ENCODE measurements at places on chromosomes 16 and 17. TPM values are rescaled to one million over a fixed set of nuclear protein-coding genes. Genes with fewer than 3 reads are reported as not detected.

DNA sequence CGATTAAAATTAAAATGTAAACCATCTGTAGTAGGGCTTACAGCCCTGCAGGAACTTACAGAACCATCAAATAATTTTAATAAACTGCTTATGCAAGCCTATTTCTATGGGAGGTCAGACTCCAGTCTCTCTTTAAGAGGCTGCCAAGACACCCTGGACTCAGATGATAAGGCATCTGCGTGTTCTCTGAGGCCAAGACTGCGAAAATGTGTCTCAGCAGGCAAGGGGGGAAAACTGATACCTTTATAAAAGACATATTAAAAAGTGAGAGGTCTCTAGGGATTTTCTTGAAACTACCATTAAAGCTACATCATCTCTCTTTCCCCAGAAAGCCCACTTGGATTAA is 32.2 kb downstream of the MPHOSPH6 start:
- H3K4me3 ChIP-seq = no peak overlapping the region
- H3K4me1 ChIP-seq = no peaks in the 10 kb centered on the region
- H3K27ac ChIP-seq = no peak overlapping the region
- peaks cover 10% of the 10 kb centered on the region for H3K36me3 ChIP-seq
- no peaks in the 10 kb centered on the region for H3K27me3 ChIP-seq

DNA sequence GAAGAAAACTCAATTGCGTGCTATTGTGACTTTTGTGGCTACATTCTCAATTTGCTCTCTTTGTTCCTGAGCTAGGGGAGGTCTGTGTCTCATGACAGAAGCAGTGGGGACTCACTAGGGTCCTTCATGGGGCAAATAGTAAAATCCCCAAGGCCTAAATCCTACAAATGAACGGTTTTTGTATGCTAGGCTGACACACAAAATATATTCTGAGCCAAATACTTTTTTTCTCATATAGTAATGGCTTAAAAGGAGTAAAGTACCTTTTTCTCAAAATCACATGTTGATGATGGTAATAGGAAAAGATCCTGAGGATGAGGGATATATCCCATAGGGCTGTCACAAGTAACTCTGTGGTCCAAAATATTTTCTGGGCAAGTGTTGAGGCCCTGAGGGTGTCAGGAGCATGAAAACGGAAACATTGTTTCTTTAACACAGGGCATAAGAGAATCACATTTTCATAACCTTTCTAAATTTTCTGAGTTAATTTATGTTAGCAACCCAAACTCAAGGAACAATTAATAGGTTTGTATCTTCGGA is 77.5 kb upstream of the CNTNAP4 start:
- no peaks in the 10 kb centered on the region for H3K36me3 ChIP-seq
- no peaks in the 10 kb centered on the region for H3K27me3 ChIP-seq
- H3K4me3 ChIP-seq = no peak overlapping the region
- DNase-seq = no peak
- no peak overlapping the region for H3K27ac ChIP-seq
- no peaks in the 10 kb centered on the region for H3K4me1 ChIP-seq

DNA sequence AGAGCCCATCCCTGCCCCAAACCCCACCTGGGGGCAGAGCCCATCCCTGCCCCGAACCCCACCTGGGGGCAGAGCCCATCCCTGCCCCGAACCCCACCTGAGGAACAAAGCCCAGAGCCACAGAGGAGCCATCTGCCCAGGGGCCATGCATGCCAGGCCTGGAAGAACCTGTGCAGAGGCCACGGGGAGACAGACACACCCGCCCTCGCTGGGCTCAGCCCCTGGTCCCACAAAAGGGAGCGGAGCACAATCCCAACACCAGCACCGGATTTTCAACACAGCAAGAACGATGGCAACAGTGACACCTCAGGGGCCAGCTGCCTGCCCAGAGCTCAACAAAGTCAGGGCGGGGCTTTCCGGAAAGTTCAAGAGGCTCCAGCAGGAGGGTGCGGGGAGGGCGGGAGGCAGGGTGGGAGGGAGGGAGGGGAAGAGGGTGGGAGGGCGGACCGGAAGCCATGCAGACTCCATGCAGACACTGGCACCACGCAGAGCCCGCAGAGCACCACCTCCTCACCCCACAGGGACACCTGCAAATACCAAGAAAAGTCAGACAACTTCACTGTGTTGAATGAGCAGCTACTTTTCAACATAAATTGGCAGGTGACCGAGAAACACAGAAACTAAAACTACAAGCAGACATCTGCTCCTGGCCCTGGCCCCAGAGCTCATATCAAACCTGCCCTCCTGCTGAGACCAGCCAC is 27.9 kb upstream of the C16orf95 start:
- H3K4me1 ChIP-seq = peaks cover 7% of the 10 kb centered on the region
- H3K36me3 ChIP-seq = peaks cover 66% of the 10 kb centered on the region
- DNase-seq = no peak
- H3K27me3 ChIP-seq = no peaks in the 10 kb centered on the region

GRCh38 chr17:28946239-28946638 is 5.1 kb downstream of the PHF12 start:
- H3K27me3 ChIP-seq = no peaks in the 10 kb centered on the region
- no peak overlapping the region for H3K4me3 ChIP-seq
- peak overlapping the region; percentile 24 for H3K27ac ChIP-seq
- no peak for DNase-seq

DNA sequence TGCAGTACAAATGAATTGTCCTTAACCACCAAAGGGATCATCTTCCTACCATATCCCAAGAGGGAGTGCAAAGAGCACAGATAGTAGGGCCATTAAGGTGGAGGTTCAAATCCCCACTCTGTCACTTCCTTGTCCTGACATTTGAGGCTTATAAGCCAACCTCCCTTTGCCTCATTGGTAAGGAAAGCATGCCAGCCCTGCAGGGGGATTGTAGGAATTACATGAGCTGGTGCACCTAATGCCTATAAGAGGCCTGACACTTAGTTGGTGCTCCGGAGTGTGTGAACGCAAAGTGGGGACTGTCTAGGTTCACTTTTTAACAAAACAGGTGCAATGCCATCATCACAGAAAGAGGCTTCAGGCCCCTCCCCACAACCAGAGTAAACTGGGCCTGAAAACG is 374.4 kb downstream of the SNX29 start:
- H3K4me1 ChIP-seq = peaks cover 31% of the 10 kb centered on the region
- H3K4me3 ChIP-seq = no peak overlapping the region
- H3K36me3 ChIP-seq = peaks cover 45% of the 10 kb centered on the region
- peak overlapping the region; percentile 12 for H3K27ac ChIP-seq
- DNase-seq = no peak

DNA sequence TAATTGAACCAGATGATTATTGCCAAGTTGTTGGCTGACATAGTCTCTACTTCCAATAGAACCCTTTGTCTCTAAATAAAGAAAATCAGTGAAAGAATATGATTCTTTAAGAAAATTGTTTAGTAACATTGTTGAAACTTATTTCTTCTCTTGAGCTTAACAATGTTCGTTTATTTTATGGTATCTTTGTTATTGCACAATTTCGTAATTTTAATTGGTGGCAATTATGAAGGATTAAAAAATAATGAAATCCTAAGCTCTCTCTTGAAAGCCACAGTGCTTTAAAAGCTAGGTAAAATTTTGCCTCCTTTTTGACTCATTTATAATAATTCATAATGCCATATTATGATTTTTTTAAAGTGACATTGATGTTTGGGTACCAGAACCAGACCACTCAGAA is 149.0 kb upstream of the RBL2 start:
- H3K4me1 ChIP-seq = no peaks in the 10 kb centered on the region
- no peak overlapping the region for H3K4me3 ChIP-seq
- peaks cover 47% of the 10 kb centered on the region for H3K36me3 ChIP-seq
- no peak overlapping the region for H3K27ac ChIP-seq

Gene DHX58
- 21.9 TPM for total RNA-seq
